Karpas-422 (cell line): ENCODE measurements at places on chromosomes 5 and 9. TPM values are rescaled to one million over a fixed set of nuclear protein-coding genes. Genes with fewer than 3 reads are reported as not detected.

DNA sequence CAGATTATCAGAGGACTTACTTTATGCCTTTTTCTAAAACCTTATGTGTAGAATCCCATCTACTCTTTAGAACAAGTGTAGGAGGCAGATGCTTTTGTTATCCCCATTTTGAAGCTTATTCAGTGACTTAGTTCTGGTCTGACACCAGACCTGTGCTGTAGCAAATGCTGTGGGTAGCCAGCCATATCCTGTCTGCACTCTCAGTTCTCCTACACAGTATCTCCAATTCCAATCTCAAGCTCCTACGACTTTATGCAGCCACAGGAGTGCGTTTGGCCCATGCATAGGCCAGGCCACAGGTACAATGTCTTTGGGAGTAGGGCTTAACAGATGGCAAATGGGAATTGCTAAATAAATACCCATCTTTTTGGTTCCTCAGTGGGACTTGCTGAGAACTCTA lies 292.6 kb downstream of the MCTP1 start:
- H3K36me3 ChIP-seq: no peaks in the 10 kb centered on the region
- no peaks in the 10 kb centered on the region for H3K4me1 ChIP-seq
- DNase-seq: no peak
- no peak overlapping the region for H3K27ac ChIP-seq
- H3K27me3 ChIP-seq: no peaks in the 10 kb centered on the region

DNA sequence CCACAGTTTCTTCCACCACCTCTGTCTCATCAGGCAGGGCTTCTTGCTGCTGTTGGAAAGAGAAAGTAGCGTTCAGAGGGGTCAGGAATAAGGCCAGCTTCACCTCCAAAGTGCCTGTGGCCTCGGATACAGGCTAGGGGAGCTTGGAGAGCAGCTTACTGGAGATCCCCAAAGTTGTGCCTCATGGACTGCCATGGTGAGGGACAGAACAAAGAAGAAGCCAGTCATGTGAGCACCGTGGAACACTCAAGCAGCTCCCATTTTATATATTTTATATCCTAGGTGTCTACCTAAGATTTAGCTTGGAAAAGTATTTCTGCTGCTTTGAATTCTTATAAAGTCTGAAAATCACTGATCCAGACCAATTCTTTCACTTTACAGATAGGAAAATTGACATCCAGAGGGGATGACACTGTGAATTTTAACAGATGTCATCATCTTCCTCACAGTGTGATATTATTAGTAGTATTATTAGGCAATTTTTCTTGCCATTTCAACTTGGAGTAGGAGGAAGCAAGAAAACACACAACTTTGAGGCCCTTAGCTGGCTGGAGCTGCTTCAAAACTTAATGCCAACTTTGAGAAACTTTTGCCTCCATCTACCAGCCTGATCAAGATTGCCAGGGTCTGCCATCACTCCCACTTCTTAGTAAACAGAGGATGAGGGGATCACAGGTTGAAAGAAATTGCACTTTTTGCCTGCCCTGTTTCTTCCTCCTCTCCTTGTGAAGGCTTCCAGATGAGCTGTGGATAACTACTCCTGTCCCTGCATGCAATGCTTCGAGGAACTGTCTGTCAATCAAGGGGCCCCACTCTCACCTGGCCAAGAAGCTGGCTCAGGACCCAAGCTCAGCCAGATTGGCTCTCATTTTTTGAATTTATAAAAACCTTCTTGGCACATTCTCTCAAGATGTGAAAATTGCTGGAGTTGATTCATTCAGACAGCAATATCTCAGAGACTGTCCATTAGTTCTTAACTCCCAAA lies 11.8 kb downstream of the SPARC start:
- H3K4me1 ChIP-seq: no peaks in the 10 kb centered on the region
- H3K4me3 ChIP-seq: no peak overlapping the region
- no peak for DNase-seq
- no peak overlapping the region for H3K27ac ChIP-seq

GRCh38 chr9:89776795-89777525 lies 172.1 kb downstream of the GADD45G start:
- no peaks in the 10 kb centered on the region for H3K4me1 ChIP-seq
- DNase-seq: no peak
- H3K27ac ChIP-seq: no peak overlapping the region
- H3K36me3 ChIP-seq: no peaks in the 10 kb centered on the region

GRCh38 chr5:142385194-142385593 lies 60.4 kb upstream of the SPRY4 start:
- no peaks in the 10 kb centered on the region for H3K36me3 ChIP-seq
- no peak overlapping the region for H3K27ac ChIP-seq
- no peaks in the 10 kb centered on the region for H3K4me1 ChIP-seq
- no peak overlapping the region for H3K4me3 ChIP-seq
- no peak for DNase-seq
- H3K27me3 ChIP-seq: no peaks in the 10 kb centered on the region

Gene PPP1R2B
- not detected in 2 replicates for total RNA-seq

- no peaks in the 10 kb centered on the region for H3K27me3 ChIP-seq
- H3K4me1 ChIP-seq: no peaks in the 10 kb centered on the region
- H3K27ac ChIP-seq: no peak overlapping the region
- H3K4me3 ChIP-seq: no peak overlapping the region
- H3K36me3 ChIP-seq: no peaks in the 10 kb centered on the region
Observed at GRCh38 chr5:115050866-115051265, 118.8 kb downstream of the TRIM36 start.

Gene SOX30
- total RNA-seq: not detected in 2 replicates

GRCh38 chr9:20526500-20527319 lies 95.6 kb downstream of the MLLT3 start:
- no peak for DNase-seq
- H3K4me1 ChIP-seq: peaks cover 6% of the 10 kb centered on the region
- no peaks in the 10 kb centered on the region for H3K36me3 ChIP-seq
- H3K27me3 ChIP-seq: no peaks in the 10 kb centered on the region
- H3K4me3 ChIP-seq: no peak overlapping the region

GRCh38 chr9:121974421-121974820 lies 118.7 kb downstream of the TTLL11 start:
- no peak overlapping the region for H3K27ac ChIP-seq
- peaks cover 46% of the 10 kb centered on the region for H3K4me1 ChIP-seq
- H3K4me3 ChIP-seq: no peak overlapping the region

Gene PCSK5
- total RNA-seq: not detected in 2 replicates

GRCh38 chr5:124995421-124995820 lies 249.0 kb upstream of the ZNF608 start:
- peaks cover 7% of the 10 kb centered on the region for H3K4me1 ChIP-seq
- H3K27me3 ChIP-seq: no peaks in the 10 kb centered on the region
- H3K27ac ChIP-seq: no peak overlapping the region
- no peak for DNase-seq

Gene OR1K1
- total RNA-seq: not detected in 2 replicates

DNA sequence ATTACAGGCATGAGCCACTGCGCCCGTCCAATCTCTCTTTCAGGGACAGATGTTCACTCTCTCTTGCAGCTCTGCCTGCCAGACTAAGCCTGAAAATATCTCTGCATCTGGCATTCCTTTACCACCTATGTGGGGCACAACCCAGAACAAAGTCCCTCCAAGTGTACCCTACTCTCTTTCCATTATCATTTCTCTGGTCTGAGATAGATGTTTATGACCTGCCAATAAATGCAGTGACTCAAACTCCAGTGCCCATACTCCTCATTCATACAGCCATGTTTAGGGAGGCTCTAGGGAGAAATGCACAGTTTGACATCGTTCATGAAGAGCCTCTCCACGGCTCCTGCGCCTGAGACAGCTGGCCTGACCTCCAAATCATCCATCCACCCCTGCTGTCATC lies at the start of gene BTNL3:
Gene BTNL3, plus strand, starts transcription at position 255 of the 400 bp plus-strand sequence. CDS start 183 bp downstream, outside the sequence.
- H3K36me3 ChIP-seq: no peaks in the 10 kb centered on the region
- no peak for DNase-seq
- H3K4me1 ChIP-seq: no peaks in the 10 kb centered on the region
- no peak within 1 kb of the TSS for H3K4me3 ChIP-seq
- H3K27ac ChIP-seq: no peak within 1 kb of the TSS

DNA sequence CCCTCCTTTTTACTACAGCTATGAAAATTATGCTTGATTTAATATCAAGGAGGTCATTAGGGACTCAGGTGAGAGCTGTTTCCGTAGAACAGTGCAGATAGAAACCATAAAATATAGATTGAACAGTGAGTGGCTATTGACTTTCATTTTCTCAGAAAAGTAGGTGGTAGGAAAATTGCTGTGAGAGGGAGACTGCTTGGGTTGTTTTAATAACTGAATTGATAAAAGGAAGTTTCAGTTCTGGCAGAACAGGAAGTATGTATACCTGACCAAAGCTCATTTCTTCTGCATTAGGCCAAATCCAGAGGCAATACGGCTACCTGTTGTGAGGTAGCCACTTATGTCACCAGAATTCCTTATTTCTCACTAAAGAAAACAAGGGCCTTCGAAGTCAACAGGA lies 761.7 kb upstream of the ARRDC3 start:
- no peaks in the 10 kb centered on the region for H3K36me3 ChIP-seq
- H3K4me1 ChIP-seq: no peaks in the 10 kb centered on the region
- no peak for DNase-seq

DNA sequence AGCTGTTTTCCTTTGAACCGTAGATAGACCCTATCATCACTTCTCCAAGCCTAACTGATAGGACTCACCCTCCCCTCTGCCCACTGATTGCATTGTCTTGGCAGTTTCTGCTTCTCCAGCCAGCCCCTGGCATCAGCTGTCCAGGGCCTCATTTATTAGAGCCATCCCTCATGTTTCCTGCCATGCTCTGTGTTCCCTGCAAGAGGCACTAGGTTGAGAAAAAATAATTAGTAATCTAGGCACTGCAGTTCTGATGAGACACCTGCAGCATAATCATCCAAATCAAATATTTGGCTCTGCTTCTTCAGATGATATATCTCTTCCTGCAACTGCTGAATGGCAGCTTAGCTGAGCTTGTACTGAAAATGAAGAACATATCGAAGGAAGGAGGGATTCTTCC lies 303.0 kb upstream of the TLE4 start:
- no peaks in the 10 kb centered on the region for H3K36me3 ChIP-seq
- H3K4me1 ChIP-seq: no peaks in the 10 kb centered on the region
- H3K4me3 ChIP-seq: no peak overlapping the region

Gene CDH10
- total RNA-seq: not detected in 2 replicates

DNA sequence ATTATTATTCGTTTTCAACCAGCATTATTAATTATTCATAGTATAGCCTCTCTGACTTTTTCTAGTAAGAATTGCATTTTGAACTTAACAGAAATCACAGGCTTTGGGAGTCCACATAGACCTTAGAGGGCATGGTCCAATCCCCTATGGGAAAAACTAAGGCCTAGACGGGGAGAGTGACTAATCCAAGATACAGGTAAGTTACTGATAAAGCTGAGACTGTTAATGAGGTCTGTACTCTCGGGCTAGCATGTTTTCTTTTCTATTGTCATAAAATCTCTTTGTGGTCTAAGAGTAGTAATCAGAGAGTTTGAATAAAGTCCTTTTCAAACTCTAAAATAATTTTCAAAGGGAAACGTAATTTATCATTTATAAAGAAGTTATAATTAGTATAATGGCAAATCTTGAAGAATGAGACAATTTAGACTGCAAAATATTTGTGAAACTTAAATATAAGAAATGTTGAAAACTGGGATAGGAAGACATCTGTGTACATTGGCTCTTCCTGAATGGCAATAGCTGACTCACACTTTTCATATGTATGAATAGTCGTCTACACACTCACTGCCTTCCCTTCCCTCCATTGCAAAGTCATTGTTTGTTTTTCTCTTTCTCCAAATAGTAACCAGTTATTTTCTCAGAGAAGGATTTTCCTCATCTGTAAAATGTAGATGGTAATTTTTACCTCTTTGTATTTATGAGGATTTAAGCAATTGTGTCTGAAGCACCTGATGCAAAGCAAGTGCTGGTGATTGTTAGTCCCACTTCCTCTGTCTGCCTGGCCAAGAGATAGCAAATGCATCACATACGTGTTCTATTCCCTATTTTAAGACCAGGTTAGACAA lies 207.9 kb upstream of the CD180 start:
- no peak for DNase-seq
- H3K4me3 ChIP-seq: no peak overlapping the region
- H3K27me3 ChIP-seq: no peaks in the 10 kb centered on the region
- H3K4me1 ChIP-seq: peaks cover 4% of the 10 kb centered on the region

- no peaks in the 10 kb centered on the region for H3K27me3 ChIP-seq
- H3K4me3 ChIP-seq: no peak overlapping the region
- H3K27ac ChIP-seq: no peak overlapping the region
- peak; percentile 53 for DNase-seq
- peaks cover 31% of the 10 kb centered on the region for H3K4me1 ChIP-seq
Observed at GRCh38 chr5:132662925-132663770, 5.2 kb downstream of the IL13 start.

Gene RANBP3L
- 0.18 and 0.22 TPM in 2 replicates for total RNA-seq

DNA sequence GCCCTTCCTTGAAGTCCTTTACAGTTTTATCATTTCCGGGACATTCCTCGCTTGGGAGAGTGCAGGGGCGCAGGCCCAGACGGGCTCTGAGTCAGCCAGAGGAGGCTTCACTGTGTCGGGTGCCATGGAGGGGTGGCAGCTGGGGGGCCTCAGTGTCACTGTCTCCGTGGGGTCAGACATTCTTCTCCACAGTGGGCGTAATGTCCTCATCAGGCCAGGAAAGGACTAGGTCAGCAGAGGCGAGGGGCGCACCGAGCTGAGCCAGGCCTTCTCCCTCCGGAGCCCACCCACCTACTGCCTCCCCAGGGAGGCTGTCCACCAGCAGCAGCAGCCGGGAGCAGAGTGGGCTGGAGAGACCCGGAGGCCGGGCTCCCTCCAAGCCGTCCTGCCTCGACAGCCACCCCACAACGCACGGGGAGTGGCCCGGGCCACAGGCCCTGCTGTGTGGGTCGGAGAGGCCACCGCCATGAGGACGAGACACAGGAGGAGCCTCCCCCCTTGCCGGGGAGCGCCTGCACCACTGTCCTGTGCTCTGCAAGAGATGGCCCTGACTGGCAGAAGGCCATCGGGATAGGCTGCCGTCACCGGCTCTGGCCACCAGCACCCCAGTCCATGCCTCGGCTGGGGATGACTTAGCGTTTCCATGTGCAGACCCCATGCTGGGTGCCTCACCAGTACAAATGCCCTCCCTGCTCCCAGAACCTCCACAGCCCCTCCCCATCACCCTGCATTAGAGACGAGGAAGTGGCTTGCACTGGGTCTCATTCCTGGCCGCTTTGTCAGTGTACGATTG lies 26.5 kb downstream of the SARDH start:
- no peaks in the 10 kb centered on the region for H3K36me3 ChIP-seq
- DNase-seq: no peak
- H3K27me3 ChIP-seq: no peaks in the 10 kb centered on the region
- H3K4me3 ChIP-seq: no peak overlapping the region
- H3K4me1 ChIP-seq: no peaks in the 10 kb centered on the region
- no peak overlapping the region for H3K27ac ChIP-seq

Gene COL5A1
- total RNA-seq: under 0.01 TPM in 1 of 2 replicates, not detected in the other

Gene CDX1
- not detected in 2 replicates for total RNA-seq

Gene CTSV
- total RNA-seq: 0.22 and 6.5 TPM in 2 replicates

Gene SLC31A2
- total RNA-seq: 0.26 and 0.83 TPM in 2 replicates
